Femur (tissue), 1 donor: ENCODE measurements at places on chromosomes 2 and 18.

- no peak for DNase-seq
Observed at GRCh38 chr2:172606285-172606684, 50.4 kb downstream of the PDK1 start.

DNA sequence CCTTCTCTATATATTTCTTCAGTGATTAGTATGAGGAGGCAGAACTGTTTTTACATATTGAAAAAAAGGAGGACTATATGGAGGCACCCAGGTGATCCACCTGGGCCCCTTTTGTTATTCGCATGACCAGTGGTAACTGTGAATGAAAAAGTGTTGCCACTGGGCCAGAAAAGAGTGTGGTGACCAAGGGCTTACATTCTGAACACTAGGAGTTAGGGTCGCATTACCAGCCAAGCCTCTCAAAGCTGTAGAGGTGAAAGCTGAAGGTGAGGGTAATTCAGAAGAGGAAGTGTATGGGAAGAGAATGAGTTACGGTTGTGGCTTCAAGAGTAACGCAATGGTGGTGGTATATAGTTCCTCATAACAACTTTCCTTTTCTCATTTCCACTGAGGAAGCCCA lies 487.6 kb downstream of the TMEM182 start:
- DNase-seq, result no peak

DNA sequence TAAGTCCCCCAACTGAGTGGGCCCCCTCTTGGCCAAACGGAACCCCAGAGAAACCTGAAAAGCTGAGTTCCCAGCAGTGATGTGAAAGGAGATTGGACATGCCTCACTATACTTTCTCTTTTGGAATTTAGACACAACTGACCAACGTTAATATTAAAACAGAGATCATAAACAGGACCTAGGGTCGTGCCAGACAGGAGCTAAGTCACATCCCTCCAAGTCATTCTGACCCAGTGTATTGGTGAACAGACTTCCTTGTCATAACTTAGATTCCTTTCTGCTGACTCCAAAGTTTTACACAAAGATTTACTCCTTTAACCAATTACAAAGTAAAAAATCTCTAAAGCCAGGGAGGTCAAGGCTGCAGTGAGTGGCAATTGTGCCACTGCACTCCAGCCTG lies 46.9 kb downstream of the UXS1 start:
- DNase-seq, result no peak

- DNase-seq, result no peak
Observed at GRCh38 chr2:237566401-237567235, at the start of gene PRLH. TSS of gene PRLH (plus strand) at chr2:237566574. CDS start at chr2:237566574, 0 bp downstream.

DNA sequence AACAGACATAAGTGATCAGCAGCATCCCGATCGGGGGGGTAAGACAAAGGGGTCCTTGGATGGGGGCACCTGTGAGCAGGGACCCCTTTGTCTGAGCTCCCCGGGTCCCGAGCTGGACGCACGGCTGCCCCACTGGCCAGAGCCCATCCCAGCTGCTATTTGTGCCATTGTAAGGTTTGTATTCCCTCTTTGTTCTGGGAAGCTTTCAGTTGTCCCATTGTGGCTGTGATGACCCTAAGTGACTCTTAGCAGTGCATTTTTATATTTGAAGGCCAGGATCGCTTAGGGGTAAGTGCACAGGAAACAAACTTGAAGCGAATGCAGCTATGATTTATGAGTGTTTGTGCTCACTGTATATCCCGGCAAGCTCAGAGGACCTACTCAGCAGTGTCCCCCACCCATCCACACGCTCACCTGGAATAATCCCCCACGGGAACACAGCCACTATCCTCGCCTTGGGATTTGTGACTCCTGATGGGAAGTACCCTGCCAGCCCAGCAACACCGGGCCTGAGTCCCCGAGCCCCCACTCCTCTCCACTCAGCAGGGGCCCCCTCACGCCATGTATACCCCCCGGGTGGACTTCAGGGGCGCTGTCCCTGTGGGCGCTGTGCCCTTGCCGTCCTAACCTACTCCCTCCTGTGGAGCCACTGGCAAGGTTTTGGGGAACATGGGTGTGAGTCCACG lies 80.1 kb downstream of the MBP start:
- DNase-seq, result no peak

GRCh38 chr18:64993695-64994094 lies 757.1 kb upstream of the CDH7 start:
- no peak for DNase-seq

GRCh38 chr18:61239051-61239450 lies 94.2 kb upstream of the CDH20 start:
- no peak for DNase-seq

- DNase-seq, result no peak
Observed at GRCh38 chr2:180279581-180279980, 272.5 kb upstream of the CWC22 start.

DNA sequence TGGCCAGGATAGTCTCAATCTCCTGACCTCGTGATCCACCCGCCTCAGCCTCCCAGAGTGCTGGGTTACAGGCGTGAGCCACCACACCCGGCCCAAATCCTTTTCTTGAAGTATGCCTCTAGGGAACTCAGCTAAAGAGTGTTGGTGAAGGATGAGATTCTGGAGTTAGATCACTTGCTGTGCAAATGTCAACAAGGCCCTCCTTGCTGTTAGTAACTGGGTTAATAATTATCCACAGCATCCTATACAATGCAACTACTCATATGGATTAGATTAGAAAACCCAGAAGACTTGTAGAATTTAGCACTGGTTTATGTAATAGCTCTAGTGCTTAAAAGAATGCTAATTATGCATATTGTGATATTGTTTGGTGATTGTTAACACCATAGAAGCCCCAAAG lies 310.8 kb upstream of the TFPI start:
- DNase-seq, result no peak

GRCh38 chr2:147937744-147938349 lies 82.7 kb downstream of the ORC4 start:
- DNase-seq, result no peak

DNA sequence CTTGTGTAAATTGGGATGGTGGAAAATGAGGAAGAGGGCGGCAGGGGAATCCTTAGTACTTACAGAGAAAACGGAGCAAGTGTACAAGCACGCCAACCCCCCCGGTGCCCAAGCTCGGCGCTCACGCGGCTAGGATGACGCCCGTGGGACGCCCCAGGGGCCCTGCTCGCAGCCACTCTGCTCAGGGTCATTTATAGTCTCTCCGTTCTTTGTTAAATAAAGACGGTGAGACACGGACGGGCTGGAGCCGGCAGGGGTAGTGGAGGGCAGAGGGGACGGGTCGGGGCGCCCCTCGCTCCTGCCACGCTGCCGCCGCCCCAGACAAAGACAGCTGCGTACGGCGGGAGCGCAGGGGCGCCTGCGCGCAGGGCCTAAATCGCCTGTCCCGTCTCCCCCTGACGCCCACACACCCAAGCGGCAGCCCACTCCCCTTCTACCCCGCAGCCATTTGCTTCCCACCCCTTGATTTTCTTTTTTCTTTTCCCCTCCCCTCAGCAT lies 37.8 kb downstream of the PCBP1 start:
- peak; percentile 73 for DNase-seq

GRCh38 chr18:24055878-24056277 lies 41.3 kb downstream of the TTC39C start:
- DNase-seq, result no peak

- no peak for DNase-seq
Observed at GRCh38 chr2:201172279-201172678, 10.7 kb upstream of the CASP10 start.

DNA sequence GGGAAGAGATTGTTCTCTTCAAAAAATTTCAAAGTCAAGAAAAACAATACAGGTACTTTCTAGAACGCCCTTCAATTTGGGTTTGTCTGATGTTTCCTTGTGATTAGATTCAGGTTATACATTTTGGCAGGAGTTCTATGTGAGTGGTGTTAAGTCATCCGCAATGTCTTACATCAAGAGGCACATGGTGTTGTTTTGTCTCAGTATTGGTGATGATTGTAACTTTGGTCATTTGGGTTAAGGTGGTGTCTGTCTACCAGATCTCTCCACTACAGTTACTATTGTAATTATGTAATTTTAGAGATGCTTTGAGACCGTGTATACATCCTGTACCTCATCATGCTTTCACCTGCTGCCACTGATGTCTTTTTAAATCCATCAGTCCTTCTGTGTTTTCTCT lies 60.3 kb downstream of the TET3 start:
- no peak for DNase-seq

- no peak for DNase-seq
Observed at GRCh38 chr2:10779776-10780490, 32.7 kb downstream of the PDIA6 start.

- DNase-seq, result no peak
Observed at GRCh38 chr2:4618630-4619228, 915.4 kb downstream of the DCDC2C start.

DNA sequence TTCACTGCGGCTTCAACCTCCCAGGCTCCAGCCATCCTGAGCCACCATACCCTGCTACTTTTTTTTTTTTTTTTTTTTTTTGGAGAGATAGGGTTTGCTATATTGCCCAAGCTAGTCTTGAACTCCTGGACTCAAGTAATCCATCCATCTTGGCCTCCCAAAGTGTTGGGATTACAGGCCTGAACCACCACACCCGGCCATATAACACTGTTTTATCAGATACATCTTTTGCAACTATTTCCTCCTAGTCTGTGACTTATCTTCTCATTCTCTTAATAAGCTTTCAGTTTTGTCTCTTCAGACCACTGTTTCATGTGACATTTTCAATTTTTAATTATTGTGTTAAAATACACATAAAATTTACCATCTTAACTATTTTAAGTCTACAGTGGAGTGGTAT lies 35.7 kb upstream of the FAM117B start:
- no peak for DNase-seq

GRCh38 chr2:239734436-239735005 lies 290.6 kb downstream of the NDUFA10 start:
- DNase-seq, result no peak

DNA sequence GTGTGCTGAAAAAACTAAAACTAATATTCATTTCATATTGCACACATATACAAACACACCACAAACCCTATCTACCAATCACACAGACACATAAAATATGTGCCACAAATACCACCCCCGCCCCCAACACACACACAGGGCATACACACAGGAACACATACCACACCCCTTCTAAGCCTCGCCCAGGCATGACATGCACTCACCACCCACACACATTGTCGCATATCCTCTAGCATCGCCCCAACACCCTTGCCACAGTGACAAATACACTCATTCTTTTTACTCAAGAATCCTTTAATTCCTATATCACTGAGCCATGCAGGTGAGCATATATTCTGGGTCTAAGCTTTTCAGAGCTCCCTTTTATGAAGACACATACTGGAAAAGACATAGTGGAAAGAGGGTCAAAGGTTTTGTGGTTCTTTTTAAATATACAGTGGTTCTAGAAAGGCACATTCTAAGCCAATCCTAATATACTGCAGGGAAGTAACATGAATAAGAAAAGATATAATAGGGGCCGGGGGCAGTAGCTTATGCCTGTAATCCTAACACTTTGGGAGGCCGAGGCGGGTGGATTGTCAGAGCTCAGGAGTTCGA lies 24.5 kb upstream of the LCLAT1 start:
- DNase-seq, result peak; percentile 61

- DNase-seq, result no peak
Observed at GRCh38 chr18:11495441-11495840, 114.0 kb upstream of the SLC35G4 start.

- DNase-seq, result no peak
Observed at GRCh38 chr2:239634769-239635168, 233.9 kb upstream of the HDAC4 start.

GRCh38 chr2:143504397-143504796 lies 375.2 kb downstream of the ARHGAP15 start:
- no peak for DNase-seq

DNA sequence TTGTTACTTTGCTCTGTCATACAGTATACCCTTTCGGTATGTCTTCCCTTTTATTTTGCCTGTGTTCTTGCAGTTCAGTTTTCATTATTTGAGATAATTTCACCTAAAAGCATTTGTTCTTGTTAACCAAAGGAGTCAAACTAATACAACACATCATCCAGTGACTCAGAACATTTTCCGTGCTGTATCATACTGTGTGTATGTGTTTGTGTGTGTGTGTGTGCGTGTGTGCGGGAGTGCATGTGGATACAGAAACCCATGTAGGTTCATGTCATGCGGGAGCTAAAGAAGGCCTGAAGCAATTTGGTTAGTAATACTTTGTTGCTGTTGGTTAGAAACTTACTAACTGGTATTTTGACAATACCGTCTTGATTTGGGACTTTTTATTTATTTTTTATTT lies 60.0 kb downstream of the CEP192 start:
- no peak for DNase-seq

DNA sequence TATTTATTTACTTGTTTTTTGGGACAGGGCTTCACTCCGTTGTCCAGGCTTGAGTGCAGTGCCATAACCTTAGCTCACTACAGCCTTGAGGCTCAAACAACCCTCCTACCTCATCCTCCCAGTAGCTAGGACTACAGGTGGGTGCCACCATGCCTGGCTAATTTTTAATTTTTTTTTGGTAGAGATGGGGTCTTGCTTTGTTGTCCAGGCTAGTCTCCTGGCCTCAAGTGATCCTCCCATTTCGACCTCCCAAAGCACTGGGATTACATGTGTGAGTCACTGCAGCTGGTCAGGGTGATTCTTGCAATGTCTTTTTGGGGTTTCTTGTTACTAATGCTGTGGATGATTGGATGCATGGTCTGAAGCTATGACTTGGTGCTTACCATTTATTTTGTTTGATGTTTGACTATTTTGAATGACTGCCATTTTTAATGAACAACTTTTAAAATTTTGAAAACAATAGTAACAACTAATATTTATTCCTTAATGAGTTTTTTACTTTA lies 6.5 kb downstream of the CERS6 start:
- no peak for DNase-seq

- DNase-seq, result no peak
Observed at GRCh38 chr18:53056064-53056463, 716.1 kb downstream of the DCC start.

DNA sequence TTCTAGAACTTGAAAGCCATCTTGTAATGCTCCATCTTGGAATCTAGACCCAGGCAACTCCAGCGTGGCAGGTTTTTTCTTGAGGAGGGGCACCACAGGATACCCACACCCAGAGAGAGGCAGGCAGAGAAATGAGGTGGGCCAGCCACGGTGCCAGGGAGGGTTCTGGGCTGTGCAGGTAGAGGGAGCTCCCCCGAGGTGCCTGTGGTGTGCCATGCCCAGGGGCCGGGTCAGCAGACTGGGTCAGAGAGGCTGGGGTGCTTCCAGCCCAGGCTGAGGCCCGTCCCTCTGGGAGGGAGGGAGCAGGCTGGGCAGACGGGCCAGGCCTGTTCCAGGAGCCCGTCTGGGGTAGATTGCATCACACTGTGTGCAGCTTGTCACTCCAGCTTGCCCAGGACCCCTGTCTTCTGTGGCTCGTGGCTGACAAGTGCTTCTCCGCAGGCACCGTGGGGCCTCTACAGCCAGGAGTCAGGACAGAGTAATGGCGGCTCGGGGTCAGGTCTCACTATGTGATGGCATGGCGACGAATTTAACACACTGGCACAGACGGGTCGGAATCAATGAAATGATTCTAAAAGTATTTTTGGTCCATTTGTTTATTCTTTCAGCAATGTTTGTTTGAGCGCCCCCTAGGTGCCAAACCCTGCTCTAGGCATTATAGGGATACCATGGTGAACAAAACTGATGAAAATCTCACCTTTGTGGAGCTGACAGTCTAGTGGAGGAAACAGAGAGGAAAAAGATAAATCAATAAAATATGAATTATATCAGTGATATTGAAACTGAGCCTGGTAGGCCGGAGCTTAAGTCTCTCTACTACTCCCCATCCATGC lies 144.0 kb downstream of the ACOXL start:
- no peak for DNase-seq

- no peak for DNase-seq
Observed at GRCh38 chr18:13455960-13456481, 237.5 kb downstream of the LDLRAD4 start.

GRCh38 chr2:230505162-230505561 lies 89.2 kb downstream of the SP100 start:
- DNase-seq, result no peak

- DNase-seq, result no peak
Observed at GRCh38 chr2:42601076-42601475, 32.6 kb downstream of the MTA3 start.
